ENCODE measurements at places on chromosomes 12 and 14. TPM values are rescaled to one million over a fixed set of nuclear protein-coding genes. Genes with fewer than 3 reads are reported as not detected.

- DNase-seq: no peak
Measured at GRCh38 chr12:599756-600155, 63.5 kb downstream of the NINJ2 start.

DNA sequence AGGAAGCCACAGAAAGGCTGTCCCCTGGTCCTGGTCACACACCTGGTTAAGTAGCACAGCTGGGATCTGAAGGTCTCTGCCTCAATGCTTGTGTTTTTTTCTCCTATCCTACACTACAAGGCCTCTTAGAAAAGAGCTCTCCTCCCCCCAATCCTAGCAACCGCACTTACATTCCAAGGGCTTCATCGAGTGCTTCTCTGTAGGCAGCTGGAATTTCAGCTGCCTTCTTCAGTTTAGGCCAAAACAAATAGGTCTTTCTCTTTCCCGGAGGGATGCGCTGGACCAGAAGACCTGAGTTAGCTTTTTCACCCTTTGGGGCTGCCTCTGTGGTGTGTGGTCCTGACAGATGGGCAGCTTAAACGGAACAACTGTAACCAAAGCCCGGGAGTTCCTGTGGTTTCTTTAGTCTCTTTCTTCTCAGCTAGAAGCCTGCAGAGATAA lies 109.7 kb downstream of the GPATCH2L start:
- DNase-seq: peak; percentile 52

GRCh38 chr14:100488057-100488456 lies 99.2 kb downstream of the BEGAIN start:
- no peak for DNase-seq

DNA sequence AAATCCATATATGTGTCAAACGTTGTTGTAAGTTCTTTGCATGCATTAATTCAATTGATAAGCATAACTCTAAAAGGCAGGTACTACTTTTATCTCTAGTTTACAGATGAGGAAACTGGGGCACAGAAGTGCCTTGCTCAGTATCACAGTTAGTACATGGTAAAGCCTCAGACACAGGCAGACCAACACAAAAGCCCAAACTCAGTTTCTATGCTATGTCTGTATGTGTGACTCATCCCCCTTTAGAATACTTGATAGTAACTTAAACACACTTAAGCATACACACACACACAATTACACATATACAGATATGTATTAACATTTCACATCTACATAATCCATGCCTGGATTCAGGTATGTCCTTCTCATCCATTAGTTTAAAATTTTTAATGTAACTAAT lies 88.0 kb downstream of the EPS8 start:
- peak; percentile 54 for DNase-seq

GRCh38 chr14:80216818-80217217 lies 5.5 kb upstream of the DIO2 start:
- DNase-seq: no peak

DNA sequence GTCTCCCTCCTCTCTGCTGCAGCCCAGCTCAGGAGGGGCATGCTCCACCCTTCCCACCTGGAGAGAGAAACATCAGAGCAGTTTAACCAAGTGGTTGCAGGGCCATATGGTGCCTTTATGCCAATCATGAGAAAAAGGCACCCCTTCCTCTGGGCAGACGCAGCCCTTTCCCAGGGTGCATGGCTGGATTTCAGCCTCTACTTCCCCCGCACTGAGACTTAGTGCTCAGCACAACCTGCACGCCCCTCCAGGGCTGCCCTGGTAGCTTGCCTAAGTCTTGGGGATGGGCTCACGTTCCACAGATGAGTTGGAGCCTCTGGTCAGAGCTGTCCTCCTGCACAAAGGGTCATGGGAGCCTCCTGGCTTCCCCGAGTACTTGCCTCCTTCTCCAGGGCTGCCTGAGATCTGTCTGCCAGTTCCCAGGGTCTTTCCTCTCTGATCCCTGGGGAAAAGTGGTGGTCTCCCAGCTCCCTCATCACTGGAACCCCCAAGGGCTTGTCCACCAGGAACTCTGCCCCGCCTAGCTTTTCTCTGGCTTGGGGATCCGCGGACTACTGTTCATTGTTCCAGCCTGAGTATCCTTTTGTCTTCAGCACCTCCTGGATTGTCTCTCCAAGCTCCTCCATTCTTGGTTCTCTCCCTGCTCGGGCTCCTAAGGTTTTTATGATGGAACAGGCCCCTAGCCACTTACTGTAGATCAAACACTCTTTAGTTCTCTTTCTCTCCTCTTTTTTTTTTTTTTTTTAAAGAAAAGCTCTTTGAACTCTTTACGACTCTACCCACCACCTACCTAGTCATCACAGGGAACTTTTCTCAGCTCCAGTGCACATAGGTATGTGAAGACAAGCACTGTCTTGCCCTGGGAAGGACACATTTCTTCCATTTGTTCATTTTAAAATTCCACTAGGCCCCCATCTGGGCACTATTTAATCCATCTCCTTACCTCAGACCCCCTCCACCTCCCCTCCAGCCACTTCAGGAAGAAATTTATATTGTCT lies 6.1 kb upstream of the KRT74 start:
- no peak for DNase-seq

Gene CLMN
- 0.59 TPM for total RNA-seq

Gene APOF
- not detected for total RNA-seq

All from RPMI7951 (cell line).